ENCODE measurements at places on chromosomes 13 and 19.

DNA sequence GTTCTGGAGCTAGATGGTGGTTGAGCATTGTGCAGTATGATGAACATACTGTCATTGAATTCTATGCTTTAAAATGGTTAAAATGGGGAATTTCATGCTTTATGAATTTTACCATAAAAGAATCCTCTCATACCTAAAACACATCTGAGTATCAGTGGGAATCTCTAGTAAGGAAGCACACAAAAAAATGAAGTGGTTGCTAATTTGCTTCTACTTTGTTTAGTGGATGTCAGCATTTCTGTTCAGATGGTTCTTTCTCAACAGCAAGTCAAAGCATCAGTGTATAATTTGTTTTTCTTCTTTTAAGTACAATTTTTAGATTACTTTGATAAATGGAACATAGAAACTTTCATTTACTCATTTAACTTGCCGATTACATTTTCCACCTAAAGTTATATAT is 52.1 kb upstream of the AKAP11 start:
- no peak for DNase-seq

- DNase-seq, result no peak
Measured at GRCh38 chr13:75530549-75530961, 7.1 kb downstream of the COMMD6 start.

DNA sequence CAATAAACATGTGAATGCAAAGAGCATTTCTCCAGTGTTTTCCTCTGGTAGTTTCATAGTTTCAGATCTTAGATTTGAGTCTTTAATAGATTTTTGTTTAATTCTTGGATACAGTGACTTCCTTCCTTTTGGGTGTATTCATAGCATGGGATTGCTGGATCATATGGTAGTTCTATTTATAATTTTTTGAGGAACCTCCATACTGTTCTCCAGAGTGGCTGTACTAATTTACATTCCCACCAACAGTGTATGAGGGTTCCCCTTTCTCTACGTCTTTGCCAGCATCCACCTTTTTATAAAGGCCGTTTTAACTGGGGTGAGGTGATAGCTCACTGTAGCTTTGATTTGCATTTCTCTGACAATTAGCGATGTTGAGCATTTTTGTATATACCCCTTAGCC is 9.3 kb upstream of the CALM3 start:
- no peak for DNase-seq

- DNase-seq, result no peak
Measured at GRCh38 chr13:44464471-44464870, 90.8 kb downstream of the SERP2 start.

- DNase-seq, result no peak
Measured at GRCh38 chr19:964761-965694, 19.1 kb upstream of the WDR18 start.

DNA sequence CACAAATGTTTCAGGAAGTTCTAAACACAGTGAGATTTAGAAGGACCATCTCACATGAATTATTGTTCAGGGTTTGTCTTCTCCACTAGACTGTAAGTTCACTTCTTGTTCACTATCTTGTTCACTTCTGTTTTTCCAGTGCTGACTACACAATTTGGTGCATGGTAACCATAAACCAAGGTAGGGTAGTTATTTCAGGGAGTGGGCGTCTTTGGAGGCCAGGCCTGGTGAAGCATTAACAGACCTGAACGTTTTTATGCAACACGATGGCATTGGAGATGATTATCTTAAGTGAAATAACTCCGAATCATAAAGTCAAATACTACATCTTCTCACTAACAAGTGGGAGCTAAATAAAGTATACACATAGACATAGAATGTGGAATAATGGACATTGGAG is 14.4 kb upstream of the OXGR1 start:
- no peak for DNase-seq

DNA sequence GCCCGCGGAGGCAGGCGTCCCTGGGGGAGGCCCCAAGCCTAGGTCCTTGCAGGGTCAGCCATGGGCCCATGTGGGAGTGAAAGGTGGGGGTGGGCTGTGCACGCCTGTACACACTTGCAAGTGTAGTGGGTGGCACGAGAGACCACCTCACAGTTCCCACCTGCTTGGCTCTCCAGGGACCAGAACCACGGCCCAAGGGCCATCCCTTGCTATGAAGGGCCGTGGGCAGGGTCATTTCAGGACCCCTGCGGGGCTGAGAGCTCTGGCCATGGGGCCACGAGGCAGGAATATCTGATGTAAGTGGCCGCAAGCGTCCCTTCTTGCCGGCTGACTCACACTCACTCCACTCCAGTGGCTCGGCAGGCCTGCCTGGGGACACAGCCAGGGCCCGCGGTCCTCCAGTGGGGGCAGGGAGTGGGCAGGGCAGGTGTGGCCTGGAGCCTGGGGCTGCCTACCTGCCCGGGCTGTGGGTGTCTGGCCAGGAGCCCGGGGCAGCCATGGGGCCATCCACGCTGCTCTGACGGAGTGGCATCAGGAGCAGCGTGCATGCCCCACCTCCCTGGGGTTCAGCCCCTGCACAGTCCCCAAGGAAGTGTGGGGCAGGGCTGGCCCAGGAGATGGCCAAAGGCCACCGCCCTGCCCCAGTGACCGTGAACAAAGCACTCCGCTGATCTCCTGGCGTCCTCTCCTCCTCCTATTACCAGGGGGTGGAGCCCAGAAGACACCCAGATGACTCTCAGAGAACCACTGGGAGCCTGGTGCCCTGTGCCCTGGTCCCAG is 8.6 kb upstream of the MKNK2 start:
- DNase-seq, result no peak

DNA sequence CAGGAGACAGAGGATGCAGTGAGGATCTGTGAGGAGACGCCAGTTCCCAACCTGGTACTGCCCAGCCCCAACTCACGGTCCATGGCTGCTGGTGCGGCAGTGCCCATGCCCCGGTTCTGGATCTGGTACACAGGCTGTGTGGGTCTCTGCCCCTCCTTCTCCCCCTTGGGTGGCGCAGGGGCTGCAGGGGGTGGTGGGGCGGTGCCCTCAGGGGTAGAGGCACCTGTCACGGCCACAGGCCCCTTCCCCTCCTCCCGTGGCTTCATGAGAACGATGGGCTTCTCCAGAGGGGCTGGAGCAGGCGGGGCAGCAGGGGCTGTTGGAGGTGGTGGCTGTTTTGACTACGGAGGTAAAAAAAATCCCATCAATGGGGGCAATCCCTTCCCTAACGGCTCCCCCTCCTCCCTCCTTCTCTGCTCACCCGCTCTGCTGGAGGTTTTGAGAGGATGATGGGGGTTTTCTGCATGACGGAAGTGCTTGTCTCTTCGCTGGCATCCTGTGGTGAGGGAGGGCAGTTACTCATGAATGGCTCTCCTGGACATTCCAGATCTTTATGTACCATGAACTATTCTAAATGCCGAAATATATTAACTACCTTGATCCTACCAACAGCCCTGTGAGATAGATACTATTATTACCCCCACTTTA is 7.1 kb downstream of the SMG9 start:
- DNase-seq, result no peak

- no peak for DNase-seq
Measured at GRCh38 chr19:7188698-7189629, 105.2 kb downstream of the INSR start.

GRCh38 chr13:90770334-90770733 is 577.2 kb upstream of the MIR17HG start:
- no peak for DNase-seq

DNA sequence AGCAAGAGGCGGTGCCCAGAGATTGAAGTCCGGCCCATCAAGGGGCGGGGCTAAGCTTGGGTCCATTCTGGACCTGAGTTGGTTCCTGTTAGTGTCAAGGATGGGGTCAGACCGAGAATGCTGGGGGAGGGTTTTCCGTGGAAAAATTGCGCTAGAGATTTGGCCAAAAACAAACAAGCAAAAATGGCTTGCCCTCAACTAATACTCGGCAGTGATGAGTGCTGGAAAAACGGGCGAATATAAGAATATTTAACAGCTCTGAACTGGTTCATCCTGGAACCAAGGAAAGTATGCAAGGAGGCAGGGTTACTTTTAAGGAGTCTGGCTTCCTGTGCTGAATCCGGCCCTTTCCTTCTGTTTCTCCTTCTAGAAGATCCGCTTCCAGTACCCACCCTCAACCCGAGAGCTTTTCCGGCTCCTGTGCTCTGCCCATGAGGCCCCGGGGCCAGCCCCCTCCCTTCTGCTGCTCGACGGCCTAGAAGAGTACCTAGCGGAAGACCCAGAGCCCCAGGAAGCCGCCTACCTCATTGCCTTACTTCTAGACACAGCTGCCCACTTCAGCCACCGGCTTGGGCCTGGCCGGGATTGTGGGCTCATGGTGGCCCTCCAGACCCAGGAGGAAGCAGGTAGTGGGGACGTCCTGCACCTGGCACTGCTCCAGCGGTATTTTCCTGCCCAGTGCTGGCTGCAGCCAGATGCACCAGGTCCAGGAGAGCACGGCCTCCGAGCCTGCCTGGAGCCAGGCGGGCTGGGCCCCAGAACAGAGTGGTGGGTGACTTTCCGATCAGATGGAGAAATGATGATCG is 880 bp downstream of the SWSAP1 start:
- peak; percentile 87 for DNase-seq

- no peak for DNase-seq
Measured at GRCh38 chr13:89393758-89394304, 1722.7 kb downstream of the SLITRK5 start.

GRCh38 chr13:28820099-28821051 is at the start of gene MTUS2:
Gene MTUS2, plus strand, starts transcription at chr13:28820339.
- no peak for DNase-seq

DNA sequence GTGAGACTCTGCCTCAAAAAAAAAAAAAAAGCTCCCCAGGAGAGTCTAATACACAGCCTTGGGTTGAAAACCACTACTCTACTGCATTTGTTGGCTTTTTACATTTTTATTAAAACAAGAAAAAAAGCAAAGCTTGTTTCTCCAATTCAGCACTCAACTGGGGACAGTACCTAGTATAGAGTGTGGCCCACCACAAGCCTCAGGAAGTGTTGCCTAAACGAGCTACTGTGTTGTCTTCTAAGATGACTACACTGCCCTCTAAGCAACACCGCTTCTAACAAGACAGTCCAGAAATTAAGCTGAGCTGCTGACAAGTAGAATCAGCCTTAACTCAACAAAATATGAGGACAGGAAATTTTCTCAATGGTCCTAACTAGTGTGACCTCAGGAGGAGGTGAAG is 522.2 kb downstream of the FGF9 start:
- no peak for DNase-seq

DNA sequence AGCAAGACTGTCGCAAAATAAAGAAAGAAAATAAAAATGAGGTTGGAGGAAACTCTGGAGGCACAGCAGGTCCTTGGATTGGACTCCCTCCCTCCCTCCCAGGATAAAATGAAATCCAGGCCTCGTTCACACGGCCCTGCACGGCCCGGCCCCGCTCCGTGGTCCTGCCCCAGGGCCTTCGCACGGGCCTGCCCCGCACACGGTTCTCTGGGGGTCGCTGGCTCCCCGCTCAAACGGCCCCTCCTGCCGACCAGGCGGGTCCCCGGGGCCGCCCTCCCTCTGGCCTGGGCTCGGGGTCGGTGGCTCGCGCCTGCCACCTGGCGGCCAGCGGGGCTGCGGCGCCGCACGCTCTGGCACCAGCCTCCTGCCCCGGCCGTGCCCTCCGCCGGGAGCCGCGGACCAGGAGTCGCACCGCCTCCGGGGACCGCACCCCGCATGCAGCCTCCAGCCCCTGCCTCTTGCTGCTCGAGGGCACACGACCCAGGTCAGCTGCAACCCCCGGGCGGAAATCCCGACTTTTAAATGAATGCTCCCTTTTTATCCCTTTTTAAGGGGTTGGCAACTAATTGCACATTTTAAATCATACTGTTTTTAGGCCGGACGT is 1.5 kb upstream of the WDR18 start:
- peak; percentile 84 for DNase-seq

DNA sequence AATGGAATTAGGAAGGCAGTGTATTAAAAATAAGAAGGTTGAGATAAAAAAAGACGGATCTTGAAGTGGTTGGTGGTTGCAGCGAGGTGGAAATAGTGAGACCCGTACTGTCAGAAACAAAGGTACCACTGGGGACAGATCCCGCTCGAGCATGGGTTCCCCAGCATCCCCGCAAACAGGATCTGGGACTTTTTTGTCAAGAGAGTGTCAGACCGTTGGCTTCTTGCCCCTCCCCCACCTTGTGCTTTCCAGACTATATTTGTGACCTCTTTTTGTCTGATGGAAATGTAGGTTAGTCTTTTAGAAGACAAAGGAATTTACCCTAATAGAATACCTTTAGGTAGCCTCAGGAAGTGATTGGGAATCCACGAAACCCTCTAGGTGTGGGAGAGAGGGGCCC is 4.2 kb downstream of the GATAD2A start:
- DNase-seq, result no peak

- peak; percentile 79 for DNase-seq
Measured at GRCh38 chr19:12913851-12914690, 5.0 kb downstream of the SYCE2 start.

DNA sequence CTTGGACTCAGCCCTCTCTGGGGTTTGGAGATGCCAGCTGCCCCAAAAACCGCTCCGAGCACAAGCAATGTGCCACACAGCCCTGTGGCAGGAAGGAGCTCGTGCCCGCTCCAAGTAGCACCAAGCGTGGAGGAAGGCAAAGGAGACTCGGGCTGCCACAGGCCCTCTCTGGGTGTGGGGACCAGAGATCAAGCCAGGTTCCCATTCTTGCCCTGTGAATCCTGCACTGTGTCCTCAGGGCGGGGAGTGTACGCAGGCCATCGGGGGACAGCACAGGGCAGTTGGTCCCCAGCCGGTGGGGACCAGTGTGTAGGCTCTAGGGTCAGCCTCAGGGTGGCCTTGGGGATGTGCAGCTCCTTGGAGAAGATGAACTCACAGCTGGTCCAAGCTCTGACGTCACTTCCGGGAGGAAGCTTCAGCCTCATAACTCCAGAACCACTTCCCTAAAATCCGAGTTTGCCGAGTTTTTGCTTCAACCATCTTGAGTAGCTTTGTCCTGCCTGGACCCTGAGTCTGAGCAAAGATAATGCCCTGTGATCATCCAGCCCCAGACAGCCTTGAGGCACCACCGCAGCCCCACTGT is 9.3 kb upstream of the CPAMD8 start:
- DNase-seq, result no peak

- DNase-seq, result no peak
Measured at GRCh38 chr13:71169180-71169579, 697.8 kb downstream of the DACH1 start.

DNA sequence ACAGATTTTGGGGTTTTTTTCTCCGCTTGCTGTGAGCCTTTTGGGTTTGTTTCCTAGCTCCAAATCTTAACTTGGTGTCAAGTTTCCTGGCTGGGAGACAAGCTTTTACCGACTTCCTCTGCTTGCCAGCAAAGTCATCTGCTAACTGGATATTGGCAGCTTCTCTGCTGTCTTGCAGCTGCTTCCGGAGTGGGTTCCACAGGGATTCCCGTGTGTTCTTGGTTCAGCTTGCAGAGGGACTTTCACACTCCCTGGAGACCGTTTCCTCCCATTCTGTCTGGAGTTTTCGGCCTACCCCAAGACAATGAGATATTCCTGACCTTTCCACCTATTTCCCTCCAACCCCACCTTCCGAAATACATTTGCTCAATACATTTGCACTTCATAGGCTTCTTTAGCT is 2.2 kb upstream of the COLGALT1 start:
- no peak for DNase-seq
